NCI-H187 (cell line): ENCODE measurements at places on chromosomes 3 and 15.

- no peak for DNase-seq
Measured at GRCh38 chr15:81323559-81323943, 390 bp downstream of the STARD5 start.

GRCh38 chr15:78620527-78621421, at the start of gene CHRNA3:
Gene CHRNA3, minus strand, starts transcription at chr15:78620996. Its CDS starts 202 bp downstream, at chr15:78620794.
- DNase-seq = no peak

DNA sequence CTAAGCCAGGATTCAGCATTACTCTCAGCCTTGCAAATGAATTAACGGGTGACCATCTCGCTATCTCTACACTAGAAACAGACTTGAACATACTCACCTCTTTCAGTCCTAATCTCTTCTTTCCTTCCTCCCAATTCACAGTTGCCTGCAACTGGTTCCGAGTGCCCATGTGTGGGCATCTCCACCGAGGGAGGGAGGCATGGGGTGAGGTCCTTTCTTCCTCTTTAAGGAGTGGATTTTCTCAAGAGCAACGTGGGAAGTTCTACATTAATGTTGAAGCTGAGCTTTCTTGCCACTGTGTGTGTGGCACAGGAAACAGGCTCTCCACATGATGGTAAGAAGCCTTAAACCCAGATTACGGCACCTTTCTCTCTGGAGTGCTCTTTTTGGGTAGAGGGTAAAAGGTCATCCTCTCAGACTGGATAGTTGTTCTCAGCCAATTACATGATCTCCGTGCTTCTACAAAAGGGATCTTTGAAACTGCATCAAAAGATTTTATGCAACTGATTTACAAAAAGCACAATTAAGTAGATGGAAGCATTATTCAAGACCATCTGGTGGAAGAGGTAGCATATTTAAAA, 286.8 kb upstream of the NR2F2 start:
- no peak for DNase-seq

DNA sequence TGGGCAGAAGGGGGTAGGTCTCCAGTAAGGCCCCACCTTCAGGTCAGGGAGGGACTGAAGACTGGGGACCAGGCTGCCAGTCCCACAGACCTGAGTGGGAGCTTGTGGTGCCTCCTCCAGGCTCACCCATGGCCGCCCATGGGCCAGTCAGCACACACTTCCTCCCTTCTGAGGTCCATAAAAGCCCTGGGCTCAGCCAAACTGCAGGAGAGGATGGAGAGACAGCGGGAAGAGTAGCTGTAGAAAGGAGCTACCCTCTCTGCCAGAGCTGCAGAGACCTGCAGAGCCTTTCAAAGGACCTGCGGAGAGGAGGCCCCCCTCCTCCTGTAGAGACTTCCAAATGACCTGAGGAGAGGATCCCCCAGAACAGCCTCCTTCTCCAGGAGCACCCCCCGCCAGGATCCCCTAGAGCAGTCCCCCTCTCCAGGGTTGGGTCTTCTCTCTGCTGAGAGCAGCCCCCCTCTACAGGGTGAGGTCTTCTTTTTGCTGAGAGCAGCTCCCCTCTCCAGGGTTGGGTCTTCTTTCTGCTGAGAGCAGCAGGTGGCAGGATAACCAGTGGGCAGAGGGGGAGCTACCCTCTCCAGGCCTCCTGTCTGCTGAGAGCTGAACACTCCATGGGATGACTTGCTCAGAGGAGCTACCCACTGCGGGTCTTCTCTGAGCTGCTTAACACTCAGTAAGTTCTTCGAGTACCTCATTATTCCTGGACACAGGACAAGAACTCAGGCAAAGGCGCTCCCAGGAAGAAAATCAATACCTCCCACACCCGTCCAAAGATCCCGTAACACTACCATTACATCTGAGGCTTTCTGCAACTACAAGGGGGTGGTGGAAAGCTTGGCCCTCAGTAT, 5.0 kb upstream of the SKIC8 start:
- no peak for DNase-seq

GRCh38 chr3:30941342-30941741, 46.9 kb upstream of the GADL1 start:
- no peak for DNase-seq

DNA sequence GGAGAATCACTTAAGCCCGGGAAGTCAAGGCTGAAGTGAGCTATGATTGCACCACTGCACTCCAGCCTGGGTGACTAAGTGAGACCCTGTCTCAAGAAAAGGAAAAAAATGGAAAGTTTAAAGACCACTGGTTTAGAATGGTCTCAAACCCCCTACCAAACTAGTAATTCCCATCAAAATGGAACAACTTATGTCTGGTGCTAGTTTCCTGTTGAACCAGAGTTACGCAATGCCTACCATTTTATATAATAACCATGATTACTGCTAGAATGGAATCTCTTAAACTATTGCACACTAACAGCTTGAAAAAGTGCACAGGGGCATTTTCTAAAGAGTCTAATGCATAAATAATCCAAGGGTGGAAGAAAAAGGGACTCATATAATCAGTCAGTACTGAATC, 43.6 kb downstream of the DMXL2 start:
- DNase-seq = no peak
